IMR-90 (cell line): ENCODE measurements at places on chromosomes 3 and 15. TPM values are rescaled to one million over a fixed set of nuclear protein-coding genes. Genes with fewer than 3 reads are reported as not detected.
A peak's percentile ranks its signal among the peaks of the same experiment; 100 is the strongest.

DNA sequence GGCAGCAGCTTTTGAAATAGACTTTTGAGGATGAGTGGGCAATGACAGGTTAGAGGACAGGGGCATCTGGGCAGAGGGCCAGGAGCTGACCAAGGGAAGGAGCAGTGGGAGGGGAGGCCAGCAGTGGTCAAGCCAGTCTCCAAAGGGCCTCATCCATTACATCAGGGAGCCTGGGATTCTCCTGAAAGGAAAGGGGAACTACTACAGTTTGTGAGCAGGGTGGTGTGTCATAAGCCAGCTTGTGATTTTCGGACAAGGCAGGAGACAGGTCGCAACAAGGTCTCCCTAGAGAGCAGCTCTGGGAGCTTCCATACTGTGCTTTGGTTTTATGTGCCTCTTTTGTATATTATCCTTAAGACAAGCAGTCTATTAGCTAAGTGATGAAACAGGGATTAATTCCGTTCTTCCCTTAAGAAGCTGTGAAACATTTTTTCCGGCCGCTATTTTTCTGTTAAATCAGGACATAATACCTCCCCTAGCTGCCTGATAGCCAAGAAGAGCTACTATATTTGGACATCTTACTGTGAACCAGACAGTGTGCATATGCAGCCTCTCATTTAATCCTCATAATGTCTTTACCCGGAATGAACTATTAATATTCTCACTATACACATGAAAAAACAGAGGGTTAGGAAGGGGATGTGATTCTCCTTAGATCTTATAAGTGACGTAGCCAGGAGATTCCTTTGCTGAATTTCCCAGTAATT, 46.4 kb downstream of the C2CD4B start:
- H3K27ac ChIP-seq, result peak overlapping the region; percentile 74; the same call in 1 of the 2 replicates
- peak; percentile 31 for DNase-seq
- H3K4me1 ChIP-seq, result peaks cover 3% of the 10 kb centered on the region; the same call in 1 of the 2 replicates
- no peaks in the 10 kb centered on the region for H3K27me3 ChIP-seq
- no peaks in the 10 kb centered on the region for H3K36me3 ChIP-seq
- H3K4me3 ChIP-seq, result peak overlapping the region; percentile 32; the same call in 1 of the 2 replicates

Gene PCLAF
- total RNA-seq, result 12.9 and 34.2 TPM in 2 replicates

DNA sequence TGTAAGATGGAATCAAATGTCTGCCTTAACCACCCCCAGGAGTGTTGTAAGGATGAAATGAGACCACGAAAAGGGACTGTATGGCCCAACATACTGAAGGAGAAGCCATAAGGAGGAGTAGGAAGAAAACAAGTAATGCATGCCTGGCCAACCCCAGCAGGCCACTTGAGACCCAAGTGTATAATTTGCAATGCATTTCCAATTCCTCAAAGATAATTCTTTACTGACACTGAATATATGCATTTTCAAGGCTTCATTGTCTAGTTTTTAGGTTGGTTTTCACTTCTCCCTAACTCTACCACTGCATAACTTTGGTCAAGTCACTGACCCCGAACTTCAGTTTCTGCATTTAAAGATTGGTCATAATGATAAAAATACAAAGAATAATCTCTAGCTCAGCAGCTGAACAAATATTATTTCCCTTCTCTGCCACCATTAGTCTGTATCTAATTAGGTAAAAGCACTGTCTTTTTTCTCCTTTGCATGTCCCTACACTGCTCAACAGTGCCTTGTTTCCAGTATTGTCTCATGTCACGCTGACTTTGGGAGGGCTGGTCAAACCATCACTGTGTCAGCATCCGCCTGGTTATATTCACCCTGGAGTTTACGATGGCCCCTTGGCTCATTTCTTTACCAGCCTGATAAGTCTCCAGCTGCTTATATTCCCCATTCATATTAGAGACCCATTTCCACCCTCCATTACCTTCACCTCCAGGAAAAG, 378.6 kb downstream of the NTRK3 start:
- peaks cover 31% of the 10 kb centered on the region for H3K4me1 ChIP-seq
- no peaks in the 10 kb centered on the region for H3K27me3 ChIP-seq
- H3K4me3 ChIP-seq, result no peak overlapping the region
- no peak overlapping the region for H3K27ac ChIP-seq
- no peaks in the 10 kb centered on the region for H3K36me3 ChIP-seq
- DNase-seq, result no peak

Gene SPSB4
- total RNA-seq, result not detected in 2 replicates

- H3K4me3 ChIP-seq, result no peak overlapping the region
- H3K36me3 ChIP-seq, result no peaks in the 10 kb centered on the region
- DNase-seq, result no peak
- H3K4me1 ChIP-seq, result no peaks in the 10 kb centered on the region
Measured at GRCh38 chr3:177221744-177222143, 24.5 kb upstream of the TBL1XR1 start.

Gene STRIT1
- total RNA-seq, result not detected in 2 replicates

DNA sequence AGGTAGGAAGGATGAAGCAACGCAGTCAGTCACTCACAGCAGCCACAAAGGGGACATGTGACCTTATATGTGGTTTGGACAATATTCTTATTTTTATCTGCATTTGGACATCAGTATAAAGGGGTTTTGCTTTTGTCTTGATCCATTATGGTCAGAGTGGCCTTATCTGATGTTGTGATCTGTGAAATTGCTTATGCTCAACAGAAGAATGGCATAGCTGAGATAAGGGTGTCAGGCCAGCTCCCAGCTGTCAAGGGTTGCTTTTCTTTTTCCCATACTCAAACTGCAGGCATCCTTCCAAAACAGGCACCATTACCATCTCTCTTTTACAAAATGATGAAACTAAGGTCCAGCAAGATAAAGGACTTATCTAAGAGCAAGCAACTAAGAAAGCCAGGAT, 28.1 kb downstream of the DCLK3 start:
- DNase-seq, result no peak
- no peaks in the 10 kb centered on the region for H3K36me3 ChIP-seq
- H3K4me3 ChIP-seq, result no peak overlapping the region
- H3K27ac ChIP-seq, result no peak overlapping the region
- H3K27me3 ChIP-seq, result peaks cover 10% of the 10 kb centered on the region
- H3K4me1 ChIP-seq, result no peaks in the 10 kb centered on the region

- peaks cover 28% of the 10 kb centered on the region for H3K27me3 ChIP-seq
- no peaks in the 10 kb centered on the region for H3K36me3 ChIP-seq
- peak; percentile 29 for DNase-seq
- H3K4me3 ChIP-seq, result no peak overlapping the region
- peak overlapping the region; percentile 86; the same call in 1 of the 2 replicates for H3K27ac ChIP-seq
Measured at GRCh38 chr15:76147906-76148570, 88.3 kb downstream of the TMEM266 start.

Gene SRGAP3
- 1.1 and 1.4 TPM in 2 replicates for total RNA-seq

GRCh38 chr3:151774910-151775309, 39.0 kb upstream of the AADAC start:
- H3K36me3 ChIP-seq, result no peaks in the 10 kb centered on the region
- no peak overlapping the region for H3K27ac ChIP-seq
- no peak for DNase-seq

DNA sequence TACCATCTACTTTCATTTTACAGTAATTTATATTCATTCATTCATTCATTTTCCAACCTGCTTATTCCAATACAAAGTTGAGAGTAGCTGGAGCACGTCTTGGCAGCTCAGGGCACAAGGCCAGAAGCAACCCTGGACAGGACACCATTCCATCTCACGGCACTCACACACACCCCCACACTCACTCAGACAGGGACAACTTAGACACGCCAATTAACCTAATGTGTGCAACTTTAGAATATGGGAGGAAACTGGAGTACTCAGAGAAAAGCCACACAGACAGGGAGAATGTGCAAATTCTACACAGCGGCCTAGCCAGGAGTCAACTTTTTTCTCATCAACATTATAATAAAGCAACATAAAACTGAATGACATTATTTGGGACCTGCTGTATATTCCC, 46.7 kb downstream of the IGF2BP2 start:
- DNase-seq, result no peak
- no peak overlapping the region for H3K27ac ChIP-seq
- H3K27me3 ChIP-seq, result no peaks in the 10 kb centered on the region
- no peaks in the 10 kb centered on the region; the same call in 1 of the 2 replicates for H3K36me3 ChIP-seq
- peaks cover 29% of the 10 kb centered on the region for H3K4me1 ChIP-seq
